ENCODE measurements at places on chromosomes 11 and 22. TPM values are rescaled to one million over a fixed set of nuclear protein-coding genes. Genes with fewer than 3 reads are reported as not detected.

Gene APLP2
- 466 TPM for polyA plus RNA-seq

Gene PRSS23
- 129 TPM for polyA plus RNA-seq

Gene DYNC2H1
- polyA plus RNA-seq: 13.5 TPM

Gene MIAT
- 0.97 TPM for polyA plus RNA-seq

Gene SPTBN2
- 1.4 TPM for polyA plus RNA-seq

Gene LRRC55
- polyA plus RNA-seq: 0.11 TPM

- peak; percentile 36 for DNase-seq
These were observed 789 bp downstream of the SPECC1L start for GRCh38 chr22:24271386-24271854.

- no peak for DNase-seq
These were observed 90.6 kb downstream of the CELSR1 start for GRCh38 chr22:46446799-46447198.

GRCh38 chr11:90176069-90176468, 41.6 kb downstream of the NAALAD2 start:
- DNase-seq: no peak

GRCh38 chr11:16992846-16993245, 21.4 kb downstream of the PLEKHA7 start:
- DNase-seq: no peak

GRCh38 chr11:32297611-32298011, 137.7 kb downstream of the WT1 start:
- DNase-seq: no peak

GRCh38 chr11:82045748-82046457, 687.8 kb downstream of the FAM181B start:
- no peak for DNase-seq

- DNase-seq: no peak
These were observed 49.6 kb downstream of the CNTF start for GRCh38 chr11:58671983-58672633.

DNA sequence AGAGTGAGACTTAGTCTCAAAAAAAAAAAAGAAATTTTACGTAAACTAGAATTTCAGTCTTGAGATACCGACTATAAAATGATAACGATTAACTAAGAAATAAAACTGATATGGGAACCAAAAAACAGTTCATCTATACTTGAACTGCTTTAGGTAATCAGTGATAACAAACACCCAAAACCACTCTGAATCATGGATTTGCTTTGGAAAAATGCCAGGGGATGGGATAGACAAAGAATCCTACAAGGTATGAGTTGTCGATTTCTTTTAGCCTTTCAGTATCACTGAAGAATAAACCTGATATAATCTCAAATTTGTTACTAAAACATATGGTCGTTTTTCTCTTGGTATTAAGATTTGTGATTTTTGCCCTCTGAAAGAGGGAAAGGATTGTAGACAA, 13.7 kb downstream of the CSTF3 start:
- no peak for DNase-seq

DNA sequence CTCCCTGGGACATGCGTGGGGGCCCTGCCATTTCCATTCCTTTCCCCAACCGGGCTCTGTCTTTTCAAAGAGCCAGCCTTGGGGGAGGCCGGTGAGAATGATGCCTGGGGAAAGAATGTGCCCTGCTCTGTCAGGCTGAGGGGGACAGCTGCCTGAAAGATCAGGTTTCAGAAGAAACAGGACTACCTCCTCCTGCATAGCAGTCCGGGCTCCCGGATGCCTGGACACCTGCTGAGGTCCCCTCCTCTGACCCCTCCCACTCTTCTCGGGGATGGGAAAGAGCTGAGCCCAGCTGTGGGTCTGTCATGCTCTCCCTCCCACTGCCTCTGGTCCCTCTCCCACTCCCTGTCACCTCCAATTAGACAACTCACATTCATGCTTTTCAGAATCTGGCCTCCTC, 41.8 kb upstream of the CDON start:
- DNase-seq: no peak

GRCh38 chr22:21622011-21622918, 7.6 kb downstream of the YDJC start:
- no peak for DNase-seq

Data from ovary (tissue), 10 donors.